Endothelial cell (in vitro differentiated cells): ENCODE measurements at places on chromosomes 4 and X.

DNA sequence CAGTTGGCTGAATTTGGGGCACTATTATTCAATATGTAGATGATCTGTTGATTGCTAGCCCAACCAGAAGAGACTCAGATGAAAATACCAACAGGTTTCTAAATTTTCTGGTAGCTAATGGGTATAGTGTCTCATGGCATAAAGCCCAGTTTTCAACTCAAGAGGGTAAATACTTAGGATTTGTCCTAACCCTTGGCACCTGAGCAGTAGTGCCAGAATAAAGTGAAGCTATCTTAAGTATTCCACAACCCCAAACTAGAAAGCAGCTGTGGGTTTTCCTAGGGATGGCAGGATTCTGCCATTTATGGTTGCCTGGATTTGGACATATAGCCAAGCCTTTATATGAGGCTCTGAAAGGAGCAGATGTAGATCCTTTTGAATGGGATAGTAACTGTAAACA lies 119.0 kb downstream of the AGTR2 start:
- no peak for DNase-seq

DNA sequence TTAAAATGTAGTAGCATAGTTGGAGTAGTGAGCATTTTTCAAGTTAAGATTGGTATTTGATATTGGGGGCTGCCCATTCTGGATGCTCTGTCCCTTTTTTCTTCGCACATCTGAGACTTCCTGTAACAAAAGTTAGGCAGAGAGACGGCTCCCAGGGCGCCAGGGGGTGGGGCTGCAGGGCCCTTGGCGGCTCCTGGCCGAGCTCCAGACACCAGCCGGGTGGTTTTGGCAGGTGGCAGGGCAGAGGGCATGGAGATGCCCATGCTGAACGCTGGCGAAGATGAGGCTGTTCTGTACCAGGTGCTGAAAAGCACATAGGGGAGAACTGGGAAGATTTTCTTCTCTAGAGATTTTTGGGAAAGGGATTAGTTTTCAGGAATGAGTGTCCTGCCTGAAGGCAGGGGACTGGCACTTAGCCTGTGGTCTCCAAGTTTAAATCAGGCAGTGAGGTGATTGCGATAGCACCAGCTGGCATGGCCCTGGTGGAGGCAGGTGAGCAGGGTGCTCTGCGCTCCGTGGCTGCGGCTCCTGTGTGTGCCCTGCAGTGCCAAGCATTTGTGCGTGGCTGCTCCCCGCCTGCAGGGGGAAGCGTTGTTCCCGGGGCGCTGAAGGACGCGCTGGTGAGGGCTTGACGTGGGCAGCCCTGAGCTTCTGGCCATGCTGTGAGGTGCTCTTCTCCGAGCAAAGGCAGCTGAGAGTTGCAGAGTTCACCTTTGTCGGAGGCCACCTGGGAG lies 23.6 kb upstream of the HGFAC start:
- DNase-seq, result no peak

DNA sequence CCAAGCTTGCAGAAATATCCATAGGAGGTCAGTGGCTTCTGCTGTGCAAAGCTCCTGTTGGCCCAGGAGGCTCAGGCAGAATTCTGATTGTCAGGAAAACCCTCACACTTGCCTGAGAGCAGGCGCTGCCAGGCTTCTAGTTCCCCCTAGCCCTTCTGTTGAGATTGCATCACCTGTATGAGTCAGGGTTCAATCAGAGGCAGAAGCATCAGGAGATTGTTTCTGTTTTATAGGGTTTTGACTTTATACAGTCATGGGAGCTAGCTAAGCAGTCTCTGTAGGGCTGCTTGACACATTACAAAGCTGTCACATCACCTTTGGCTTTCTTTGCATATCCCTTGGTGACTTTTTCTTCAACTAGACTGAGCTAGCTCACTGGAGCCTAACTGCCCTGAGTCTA lies 27.8 kb downstream of the DIPK2B start:
- no peak for DNase-seq

DNA sequence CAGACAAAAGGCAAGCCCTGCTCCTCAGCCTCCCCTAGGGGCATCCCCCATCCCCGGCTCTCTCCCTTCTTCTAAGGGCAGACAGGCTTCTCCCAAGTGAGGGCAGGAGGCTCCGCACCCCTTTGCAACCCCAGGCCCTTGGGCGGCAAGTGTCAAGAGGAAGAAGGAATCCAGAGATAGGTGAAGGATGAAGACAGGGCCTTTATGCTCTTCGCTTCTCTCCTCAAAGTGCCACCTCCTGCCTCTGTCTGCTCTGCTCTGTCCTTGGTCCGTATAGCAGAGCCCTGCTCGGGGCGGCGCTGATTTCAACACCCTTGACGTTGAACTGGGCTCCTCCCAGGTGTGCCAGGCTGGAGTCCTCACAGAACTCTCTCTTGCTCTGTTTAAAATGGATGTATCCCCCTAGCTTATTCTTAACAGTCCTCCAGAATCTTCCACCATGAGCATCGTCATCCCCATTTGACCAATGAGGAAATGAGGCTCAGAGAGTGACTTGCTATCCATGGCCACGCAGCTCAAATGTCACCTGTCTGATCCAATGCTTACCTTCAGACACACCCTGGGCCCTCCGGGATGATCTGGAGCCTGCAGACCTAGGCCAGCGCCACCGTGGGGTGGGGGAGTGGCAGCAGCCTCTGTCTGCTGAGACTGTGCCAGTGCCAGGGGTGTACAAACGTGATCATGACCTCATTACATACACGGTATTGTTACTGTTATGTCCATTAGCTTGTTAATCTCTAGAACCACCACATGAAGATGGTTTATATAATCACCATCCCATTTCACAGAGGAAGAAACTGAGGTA lies 99.8 kb downstream of the PHKA2 start:
- DNase-seq, result no peak

GRCh38 chr4:152613841-152614721 lies 65.7 kb downstream of the TMEM154 start:
- no peak for DNase-seq
